ENCODE measurements at places on chromosomes 3 and 15. TPM values are rescaled to one million over a fixed set of nuclear protein-coding genes. Genes with fewer than 3 reads are reported as not detected.

- no peak for DNase-seq
These were observed 90.5 kb downstream of the AQP9 start for GRCh38 chr15:58228718-58229117.

DNA sequence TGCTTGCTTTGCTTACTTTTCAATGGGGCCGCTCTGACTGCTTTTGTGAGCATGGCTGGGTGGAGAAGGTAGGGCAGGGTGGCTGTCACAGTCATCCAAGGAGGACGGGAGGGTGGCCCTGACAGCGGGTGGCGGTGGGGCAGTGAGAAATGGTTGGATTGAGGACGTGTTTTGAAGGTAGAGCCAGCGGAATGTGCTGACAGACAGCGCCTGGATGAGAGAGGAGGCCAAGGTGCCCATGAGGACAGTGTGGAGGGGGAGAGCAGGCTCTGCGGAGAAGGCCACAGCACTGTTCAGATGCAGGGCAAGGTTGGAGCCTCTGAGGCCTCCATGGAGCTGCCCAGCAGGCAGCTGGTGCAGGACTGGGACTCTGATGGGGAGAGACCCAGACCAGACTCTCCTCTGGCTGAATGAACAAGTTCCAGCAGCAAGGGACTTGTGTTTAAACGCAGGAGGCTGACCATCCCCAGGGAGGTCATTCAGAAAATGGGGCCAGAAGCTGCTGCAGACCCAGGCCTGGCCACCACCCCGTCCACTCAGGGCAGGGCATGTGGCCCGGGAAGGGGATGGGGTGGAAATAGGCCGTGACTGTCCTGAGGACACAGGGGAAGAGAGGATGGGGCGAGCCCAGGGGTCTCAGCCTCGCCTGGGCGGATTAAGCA is 120.3 kb upstream of the PRR20G start:
- DNase-seq: peak; percentile 9

GRCh38 chr3:196609343-196609775 is 30.1 kb upstream of the NRROS start:
- peak; percentile 94 for DNase-seq

- no peak for DNase-seq
These were observed 24.4 kb downstream of the ATP2C1 start for GRCh38 chr3:130918328-130918727.

DNA sequence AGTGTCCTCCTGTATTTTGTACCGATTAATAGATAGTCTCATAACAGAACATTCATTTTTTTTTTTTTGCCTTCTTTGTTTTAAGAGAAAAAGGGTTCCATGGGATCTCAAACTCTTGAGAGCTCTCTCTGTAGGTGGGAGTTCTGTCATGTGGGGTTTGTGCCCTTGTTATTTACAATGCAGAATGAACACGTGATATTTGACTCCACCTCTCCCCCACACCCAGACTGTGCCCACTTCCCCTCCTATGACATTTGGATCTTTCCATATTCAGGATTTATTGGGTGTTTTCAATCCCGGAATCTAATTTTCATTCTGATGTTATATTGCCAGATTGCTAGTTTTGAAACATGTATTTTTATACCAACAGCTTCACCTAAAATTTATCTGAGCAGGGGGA is 49.5 kb downstream of the ARPP21 start:
- no peak for DNase-seq

Gene MORC1
- not detected for polyA plus RNA-seq

Measured in stomach (tissue), 19 donors.